ENCODE measurements at places on chromosomes 13 and 19.

- no peak for DNase-seq
Observed at GRCh38 chr19:3310280-3310679, 56.1 kb upstream of the NFIC start.

- no peak for DNase-seq
Observed at GRCh38 chr13:94308832-94309231, 170.7 kb downstream of the DCT start.

GRCh38 chr19:47186446-47187334, 44.3 kb downstream of the BBC3 start:
- DNase-seq = peak; percentile 83

DNA sequence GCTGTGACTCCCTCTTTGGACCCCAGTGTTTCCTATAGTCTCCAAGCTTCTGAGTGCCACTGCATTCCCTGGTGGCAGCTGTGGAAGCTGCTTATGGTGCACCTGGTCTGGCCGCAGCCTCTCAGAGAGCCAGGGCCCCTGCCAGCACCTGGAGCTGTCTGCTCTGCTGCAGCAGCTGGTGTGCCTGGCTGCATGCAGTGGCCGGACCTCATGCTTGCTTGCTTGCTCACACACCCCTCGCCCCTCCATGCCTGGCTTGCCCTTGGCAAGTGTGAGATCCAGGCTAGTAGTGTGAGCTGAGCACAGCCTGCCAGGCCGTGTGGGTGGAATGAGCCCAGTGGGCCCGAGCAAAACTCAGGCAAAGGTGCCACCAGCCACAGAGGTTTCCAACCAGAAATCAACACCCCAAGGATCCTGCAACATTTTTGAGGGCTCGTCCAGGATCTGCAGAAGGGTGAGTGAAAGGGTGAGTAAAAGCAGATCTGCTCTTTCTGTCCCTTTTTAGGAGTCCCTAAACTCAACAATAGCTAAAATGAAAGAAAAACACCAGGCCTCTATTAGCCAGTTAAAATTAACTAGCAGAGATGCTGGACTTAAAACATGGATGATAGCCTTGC, 7.6 kb upstream of the MLLT1 start:
- no peak for DNase-seq

DNA sequence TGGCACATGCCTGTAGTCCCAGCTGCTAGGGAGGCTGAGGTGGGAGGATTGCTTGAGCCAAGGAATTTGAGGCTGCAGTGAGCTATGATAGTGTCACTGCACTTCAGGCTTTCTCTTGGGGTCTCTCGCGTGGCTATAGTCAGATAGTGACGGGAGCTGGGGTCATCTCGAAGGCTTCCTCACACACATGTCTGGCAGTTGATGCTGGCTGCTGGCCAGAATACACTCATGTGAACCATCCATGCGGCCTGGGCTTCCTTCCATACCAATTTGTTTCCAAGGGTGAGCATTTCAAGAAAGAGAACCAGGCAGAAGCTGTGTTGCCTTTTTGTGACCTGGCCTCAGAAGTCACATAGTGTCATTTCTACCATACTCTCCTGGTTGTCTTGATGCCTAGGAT, 26.4 kb downstream of the LEUTX start:
- DNase-seq = no peak

DNA sequence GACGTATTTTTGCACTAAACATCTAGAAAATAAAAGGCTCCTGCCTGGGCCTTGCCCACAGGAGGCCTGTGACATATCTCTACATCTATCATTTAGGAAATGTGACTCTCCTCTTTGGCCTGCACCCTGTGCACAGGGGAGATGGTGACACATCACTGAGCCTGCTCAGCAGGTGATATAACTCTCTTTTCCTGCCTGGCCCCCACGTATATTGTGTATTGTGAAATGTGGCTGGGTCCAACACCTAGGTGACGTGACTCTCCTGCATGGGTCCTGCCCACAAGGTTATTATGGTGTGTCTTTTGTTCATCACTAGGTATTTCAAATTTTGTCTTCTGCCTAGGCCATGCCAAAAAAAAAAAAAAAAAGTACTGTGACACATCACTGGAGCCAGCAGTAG, 61.4 kb upstream of the ZNF724 start:
- DNase-seq = no peak

- no peak for DNase-seq
Observed at GRCh38 chr13:46150134-46150693, 31.8 kb downstream of the LCP1 start.

GRCh38 chr19:47283405-47284059, 8.8 kb downstream of the INAFM1 start:
- DNase-seq = no peak

DNA sequence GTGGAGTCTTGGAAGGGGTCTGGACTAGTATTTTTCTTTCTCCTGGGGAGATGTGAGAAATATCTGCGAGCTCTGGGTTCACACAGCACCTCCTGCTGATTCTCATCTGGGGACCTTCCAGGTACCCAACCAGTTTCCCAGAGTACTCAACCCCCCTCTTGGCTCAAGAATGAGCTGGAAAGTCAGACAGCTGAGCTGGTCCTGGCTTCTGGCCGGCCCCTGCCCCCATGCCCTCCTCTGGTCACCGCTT, 2.2 kb upstream of the PDE4A start:
- no peak for DNase-seq

GRCh38 chr13:51814825-51815650, 11.1 kb upstream of the DHRS12 start:
- DNase-seq = peak; percentile 62

DNA sequence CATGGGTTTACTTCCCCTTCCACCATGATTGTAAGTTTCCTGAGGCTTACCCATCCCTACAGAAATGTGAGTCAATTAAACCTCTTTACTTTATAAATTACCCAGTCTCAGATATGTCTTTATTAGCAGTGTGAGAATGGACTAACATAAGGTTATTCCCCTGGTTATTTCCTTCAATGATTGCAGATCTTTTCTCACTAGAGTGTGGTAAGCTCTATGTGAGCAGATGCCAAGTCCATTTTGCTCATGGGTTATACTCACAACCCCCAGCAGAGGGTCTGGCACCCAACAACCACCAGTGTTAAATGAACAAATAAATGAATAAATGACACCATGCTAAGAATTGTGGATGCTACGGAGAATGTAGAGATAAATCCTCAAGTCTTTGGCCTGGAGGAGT, 472.8 kb downstream of the LIG4 start:
- no peak for DNase-seq

- DNase-seq = no peak
Observed at GRCh38 chr13:111548301-111548700, 227.9 kb downstream of the TEX29 start.

- DNase-seq = peak; percentile 41
Observed at GRCh38 chr13:75326173-75327134, 155.5 kb downstream of the TBC1D4 start.

DNA sequence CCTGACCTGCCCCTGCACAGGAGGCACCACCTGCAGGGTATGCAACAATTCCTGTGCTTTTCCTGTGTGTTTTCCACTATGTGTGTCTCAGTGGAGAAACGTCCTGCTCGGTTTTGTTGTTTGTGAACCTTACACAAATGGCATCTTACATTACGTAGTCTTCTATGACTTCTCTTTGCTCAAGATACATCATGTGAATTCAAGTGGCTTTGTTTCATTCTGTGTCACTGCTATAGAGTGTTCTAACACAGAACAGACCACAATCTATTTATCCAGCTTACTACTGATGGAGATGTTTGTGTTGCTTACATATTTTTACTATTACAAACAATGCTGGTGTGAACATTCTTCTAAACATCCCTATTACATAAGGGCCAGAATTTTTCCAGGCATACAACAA, 97.7 kb downstream of the ANKRD10 start:
- no peak for DNase-seq

GRCh38 chr19:38543807-38544568, 73.8 kb downstream of the MAP4K1 start:
- DNase-seq = no peak

GRCh38 chr13:37735293-37735692, 134.3 kb downstream of the TRPC4 start:
- no peak for DNase-seq

DNA sequence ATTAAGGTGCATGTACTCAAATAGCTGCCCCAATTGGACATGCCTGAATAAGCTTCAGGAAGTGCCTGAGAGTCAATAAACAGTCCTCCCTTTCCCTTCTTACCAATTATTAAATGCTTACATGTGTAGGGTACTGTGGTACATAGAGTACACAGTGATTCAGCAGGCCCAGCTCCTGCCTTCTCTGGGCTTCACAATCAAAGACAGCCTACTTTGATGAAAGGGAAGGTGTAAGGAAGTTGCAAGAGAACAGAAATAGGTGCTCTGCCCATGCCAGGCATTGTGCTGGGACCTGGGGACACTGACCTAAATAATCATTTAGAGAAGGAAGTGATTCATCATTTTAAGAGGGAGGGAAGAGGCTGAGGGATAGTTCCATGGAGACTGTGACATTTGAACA, 17.2 kb downstream of the FRY start:
- no peak for DNase-seq
